IPS-NIHi11 (cell line): ENCODE measurements at places on chromosomes 4 and X.
A peak's percentile ranks its signal among the peaks of the same experiment; 100 is the strongest.

DNA sequence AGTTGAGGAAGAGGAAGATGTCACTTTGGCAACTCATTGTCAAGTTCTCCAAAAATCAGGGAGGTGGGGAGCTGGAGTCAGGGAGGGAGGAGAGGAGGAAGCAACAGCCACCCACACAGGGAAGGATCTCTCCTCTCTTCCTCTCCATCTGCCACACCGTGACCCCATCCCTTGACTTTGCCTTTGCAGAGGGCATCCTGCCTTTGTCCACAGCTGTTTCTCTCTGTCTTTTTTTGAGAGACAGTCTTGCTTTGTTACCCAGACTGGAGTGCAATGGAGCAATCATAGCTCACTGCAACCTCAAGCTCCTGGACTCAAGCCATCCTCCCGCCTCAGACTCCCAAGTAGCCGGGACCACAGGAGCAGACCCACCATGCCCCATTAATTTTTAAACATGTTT, 276.0 kb downstream of the SHOX start:
- DNase-seq = no peak

- DNase-seq = no peak
Observed at GRCh38 chr4:142264961-142265360, 581.1 kb downstream of the INPP4B start.

GRCh38 chr4:24914460-24914859, 1.6 kb upstream of the CCDC149 start:
- DNase-seq = no peak

- DNase-seq = no peak
Observed at GRCh38 chr4:173682609-173683008, 152.6 kb upstream of the HAND2 start.

DNA sequence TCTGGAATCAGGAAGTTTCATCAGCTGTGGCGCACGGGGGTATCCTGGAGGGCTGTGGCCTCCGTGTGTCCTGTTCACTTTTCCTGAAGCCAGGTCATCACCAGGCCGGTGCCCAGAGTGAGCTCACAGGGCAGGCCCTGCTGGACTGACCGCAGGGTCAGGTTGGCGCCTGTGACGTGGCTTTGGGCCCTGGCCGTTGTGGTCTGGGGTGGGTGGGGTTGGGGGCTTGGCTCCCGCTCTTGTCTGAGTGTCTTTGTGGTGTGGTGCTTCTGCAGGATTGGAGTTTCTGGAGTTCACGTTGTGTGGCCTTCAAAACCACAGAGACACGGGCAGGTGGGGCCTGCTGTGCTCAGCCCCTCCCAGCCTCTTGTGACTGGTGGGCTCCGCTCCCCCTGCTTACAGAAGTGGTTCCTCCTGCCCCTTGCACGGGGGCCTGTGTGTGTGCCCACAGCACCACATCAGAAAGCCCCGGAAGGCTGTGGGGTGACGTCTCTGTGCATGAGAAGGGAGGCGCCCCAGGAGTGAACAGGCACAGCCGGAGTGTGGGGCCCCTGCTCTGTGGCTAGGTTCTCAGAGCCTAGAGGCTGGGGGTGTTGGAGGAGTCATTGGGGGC, 9.5 kb downstream of the RGS12 start:
- DNase-seq = no peak

DNA sequence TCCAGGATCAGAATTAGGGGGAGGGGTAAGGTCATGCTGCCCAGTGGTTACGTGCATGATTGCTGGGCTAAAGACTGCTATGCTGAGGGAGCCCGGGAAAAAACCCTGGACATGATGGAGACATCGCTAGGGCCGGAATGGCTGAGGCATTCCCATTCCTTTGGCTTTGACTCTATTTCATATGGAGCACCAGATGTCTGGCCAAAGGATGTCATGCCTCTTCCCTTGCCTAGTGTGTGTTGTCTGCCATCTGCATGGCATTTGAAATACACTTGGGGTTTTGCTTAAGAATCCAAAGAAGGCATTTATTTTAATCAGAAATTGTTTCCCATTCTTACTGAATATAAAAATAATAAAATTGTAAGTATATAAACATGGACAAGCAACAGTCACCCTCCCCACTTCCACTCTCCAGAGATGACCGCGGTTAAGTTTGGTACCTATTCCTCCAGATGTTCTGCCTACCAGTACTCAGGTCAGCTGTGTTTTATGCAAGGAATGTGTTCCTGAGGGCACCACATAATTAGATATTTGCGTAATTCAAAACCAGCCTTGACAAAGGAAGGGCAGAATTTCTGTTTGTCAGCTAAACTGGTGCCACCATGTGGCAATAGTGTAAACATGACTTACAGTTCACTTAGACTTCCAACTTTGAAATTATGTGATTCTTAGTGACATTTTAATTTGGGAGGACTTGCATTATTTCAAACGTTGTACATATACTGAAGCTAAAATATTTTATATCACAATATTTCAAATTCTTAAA, 105.9 kb downstream of the CT47B1 start:
- DNase-seq = peak; percentile 7

DNA sequence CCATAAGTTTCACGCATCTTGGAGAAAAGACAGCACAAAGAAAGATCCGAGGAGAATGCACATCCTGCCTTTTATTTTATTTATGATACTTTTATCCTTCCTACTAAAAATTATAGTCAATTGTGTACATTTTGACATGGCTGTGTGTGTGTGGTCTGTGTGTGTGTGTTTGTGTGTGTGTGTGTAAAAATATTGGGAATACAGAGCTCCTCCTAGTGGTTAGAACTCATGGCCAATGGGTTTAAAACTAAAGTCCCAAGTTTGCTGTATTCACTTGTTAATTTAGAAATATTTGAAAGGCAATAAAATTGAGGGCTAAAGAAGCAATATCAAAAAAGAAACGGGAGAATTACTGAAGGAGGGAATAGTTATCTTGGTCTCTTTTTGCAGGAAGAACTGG, 47.5 kb downstream of the NKX6-1 start:
- no peak for DNase-seq

DNA sequence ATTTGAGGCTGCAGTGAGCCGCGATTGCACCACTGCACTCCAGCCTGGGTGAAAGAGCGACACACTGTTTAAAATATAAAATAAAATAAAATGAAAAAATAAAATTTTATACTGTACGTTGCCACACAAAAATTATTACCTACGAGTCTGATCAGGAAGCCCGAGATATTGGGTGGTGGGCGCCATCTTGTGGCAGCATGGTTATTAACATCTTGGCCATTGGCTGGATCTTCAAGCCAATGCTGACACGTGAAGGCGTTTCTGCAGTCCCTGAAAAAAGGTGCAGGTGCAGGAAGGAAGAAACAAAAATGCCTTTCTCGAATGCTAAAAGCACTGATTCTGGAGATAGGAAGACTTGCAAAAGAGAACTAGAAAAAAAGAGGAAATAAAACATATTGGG, 4.9 kb upstream of the TLR8 start:
- peak; percentile 67 for DNase-seq

DNA sequence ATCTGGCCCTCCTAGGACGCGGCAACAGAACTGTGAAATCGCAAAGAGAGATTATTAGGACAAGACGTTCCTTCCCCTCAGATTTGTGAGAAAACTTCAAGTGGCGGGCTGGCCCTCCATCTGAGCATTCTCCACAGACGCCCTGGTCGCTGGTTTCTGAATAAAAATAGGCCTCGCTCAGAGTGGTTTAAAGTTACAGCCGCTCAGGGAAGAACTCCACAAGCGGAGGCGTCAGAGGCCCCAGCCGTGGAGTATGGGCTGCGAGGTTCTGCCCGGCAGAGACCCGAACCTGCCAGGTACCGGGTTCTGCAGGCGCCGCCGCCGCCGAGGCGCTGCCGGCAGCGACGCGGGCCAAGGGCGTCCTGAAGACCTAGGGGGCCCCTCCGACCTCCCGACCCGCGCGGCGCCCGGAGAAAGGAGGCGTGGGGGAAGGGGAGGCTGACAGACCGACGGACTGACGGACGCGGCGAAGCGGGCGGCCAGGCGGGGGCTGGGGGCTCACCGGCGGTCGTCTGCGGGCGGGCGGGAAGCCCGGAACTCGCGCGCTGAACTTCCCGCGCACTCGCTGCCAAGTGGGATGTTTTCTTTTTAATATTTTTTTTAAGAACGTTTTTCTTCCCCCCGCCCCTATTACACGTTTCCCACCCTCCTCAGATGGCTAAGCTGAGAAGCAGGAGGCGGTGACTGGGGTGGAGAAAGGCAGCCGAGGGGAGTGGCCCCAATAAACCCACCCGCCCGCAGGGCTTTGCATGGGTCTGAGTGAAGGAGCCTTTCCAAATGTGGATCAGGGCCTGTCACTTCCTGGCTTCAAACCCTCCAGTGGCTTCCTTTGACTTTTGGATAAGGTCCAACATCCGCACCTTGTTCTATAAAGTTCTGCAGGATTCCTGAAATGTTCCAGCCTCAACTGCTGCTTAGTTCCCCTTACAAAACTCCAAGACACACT, at the start of gene PABPC4L:
TSS of gene PABPC4L (minus strand) at position 574 of the 946 bp plus-strand sequence. CDS start 770 bp downstream, outside the sequence.
- DNase-seq = peak; percentile 76

GRCh38 chr4:1011666-1012033, 224 bp downstream of the FGFRL1 start:
- DNase-seq = peak; percentile 77

DNA sequence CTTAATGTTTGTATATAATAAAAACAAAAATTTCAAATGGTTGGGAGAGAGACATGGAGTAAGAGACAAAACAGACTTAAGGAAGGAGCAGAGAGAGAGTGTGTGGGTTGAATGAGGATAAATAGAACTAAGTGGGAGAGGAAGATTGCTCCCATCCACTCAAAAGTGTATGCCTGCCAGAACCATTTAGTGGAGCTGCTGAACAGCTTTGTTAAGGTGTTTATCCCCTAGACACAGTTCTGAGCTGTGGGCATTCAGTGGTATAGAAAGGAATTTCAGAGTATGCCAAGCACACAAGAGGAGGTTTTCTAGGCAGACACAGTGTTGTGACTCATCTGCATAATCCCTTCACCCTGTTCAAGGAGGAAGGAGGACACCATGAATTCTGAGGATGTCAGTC, 508.6 kb upstream of the EPHA5 start:
- peak; percentile 10 for DNase-seq

DNA sequence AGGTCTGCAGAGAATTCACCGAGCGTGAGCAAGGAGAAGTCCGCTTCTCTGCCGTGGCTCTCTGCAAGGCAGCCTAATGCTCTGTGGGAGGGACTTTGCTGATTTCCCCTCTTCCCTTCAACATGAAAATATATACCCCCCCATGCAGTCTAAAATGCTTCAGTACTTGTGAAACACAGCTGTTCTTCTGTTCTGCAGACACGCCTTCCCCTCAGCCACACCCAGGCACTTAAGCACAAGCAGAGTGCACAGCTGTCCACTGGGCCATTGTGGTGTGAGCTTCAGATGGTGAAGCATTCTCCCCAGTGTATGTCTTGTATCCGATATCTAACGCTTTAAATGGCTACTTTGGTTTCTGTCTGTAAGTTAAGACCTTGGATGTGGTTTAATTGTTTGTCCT, 11.3 kb downstream of the UCHL1 start:
- DNase-seq = no peak

- no peak for DNase-seq
Observed at GRCh38 chrX:102684772-102685520, 27.3 kb upstream of the GPRASP2 start.

DNA sequence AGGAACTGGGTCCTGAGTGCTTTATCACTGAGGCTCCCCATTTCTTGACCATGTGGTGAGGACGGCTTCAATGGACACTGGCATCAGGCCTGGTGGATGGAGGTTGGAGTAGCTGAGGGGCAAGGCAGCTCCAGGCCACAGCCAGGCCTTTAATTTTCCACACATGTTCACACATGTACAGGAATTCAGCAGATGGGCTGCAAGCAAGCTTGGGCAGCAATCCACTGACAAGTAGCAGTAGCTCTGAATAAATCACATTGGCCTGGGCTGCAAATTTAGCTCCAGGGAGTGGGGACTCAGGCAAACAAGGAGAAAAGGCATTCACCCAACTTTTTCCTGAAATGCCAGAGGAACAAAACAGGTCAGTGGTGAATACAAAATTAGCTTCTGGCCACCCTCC, 107.8 kb upstream of the SCML1 start:
- no peak for DNase-seq

DNA sequence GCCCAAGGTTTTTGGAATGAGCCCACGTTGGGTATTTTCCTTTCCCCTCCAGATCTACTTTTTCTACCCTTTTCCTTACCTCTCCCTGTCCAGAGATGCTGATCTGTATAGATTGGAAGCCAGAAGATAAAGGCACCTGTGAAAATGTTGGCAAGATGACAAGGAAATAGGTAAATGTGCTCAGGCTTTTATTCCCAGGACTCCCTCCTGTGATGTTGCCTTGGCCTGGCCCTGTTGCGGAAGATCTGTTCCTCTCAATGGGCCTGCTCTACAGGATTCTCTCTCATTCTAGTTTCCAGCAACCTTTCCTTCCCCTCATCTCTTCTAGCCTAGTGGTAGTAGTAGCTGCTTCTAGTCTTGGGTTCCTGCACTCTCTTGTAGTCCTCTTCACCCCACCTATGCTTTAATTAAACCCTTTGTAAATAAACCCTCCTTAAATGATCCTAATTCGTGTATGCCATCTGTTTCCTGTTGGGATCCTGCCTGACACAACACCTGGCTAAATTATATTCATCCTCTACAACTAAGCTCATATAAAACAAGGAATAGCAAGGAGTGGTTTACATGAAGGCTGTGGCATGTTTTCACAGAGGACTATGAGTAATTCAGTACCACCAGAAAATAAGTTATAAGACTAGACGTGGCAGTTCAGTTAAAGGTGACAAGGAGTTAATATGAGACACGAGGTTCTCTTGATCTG, 95.7 kb upstream of the MAOA start:
- DNase-seq = no peak

DNA sequence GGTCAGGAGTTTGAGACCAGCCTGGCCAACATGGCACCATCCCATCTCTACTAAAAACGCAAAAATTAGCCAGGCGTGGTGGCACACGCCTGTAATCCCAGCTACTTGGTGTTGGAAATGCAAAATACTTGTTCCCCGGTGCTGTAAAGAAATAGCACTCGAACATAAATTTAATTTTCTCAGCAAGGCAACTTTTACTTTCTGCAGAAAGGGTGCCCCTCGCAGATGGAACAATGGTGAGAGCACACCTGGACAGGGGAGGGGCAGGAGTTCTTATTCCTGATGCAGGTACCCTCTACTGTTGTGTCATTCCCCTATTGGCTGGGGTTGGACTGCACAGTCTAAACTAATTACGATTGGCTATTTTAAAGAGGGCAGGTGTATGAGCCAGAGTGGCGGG, 139.7 kb downstream of the FHIP1A start:
- no peak for DNase-seq

- no peak for DNase-seq
Observed at GRCh38 chr4:4216648-4217047, 10.1 kb downstream of the OTOP1 start.
